Breast epithelium (tissue), 4 donors: ENCODE measurements at places on chromosomes 2 and 18.

GRCh38 chr2:95314964-95315611 is 17.9 kb downstream of the KCNIP3 start:
- H3K4me3 ChIP-seq = no peak overlapping the region
- DNase-seq = no peak
- H3K36me3 ChIP-seq = no peaks in the 10 kb centered on the region
- no peak overlapping the region for H3K27ac ChIP-seq

DNA sequence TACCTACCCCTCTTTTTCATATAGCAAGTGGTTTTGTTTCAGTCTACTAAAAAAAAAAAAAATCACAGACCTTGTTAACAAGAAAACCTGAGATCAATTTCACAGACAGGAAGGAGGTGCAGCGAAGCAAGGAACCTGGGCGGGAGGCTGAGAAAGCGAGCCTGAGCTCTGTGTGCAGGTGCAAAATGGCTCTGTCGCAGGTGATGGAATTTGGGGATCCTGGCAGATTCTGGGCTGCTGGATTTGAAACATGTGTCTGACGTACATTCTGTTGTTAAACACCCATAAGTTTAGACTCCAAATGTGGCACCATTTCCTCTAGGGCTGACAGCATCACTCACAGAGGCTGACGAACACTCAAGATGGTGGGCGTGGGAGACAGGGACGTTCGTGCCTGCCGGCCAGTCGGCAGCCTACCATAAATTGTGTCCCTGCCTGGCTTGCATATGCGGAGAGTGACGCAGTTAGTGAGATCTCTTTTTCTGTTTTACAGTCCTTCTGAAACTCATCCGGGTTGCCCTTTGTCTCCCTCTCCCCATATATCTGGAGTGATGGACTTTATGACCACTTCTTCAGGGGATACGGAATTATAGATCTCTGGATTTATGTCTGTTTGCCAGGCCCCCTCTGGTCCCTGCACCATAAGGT is 8.8 kb upstream of the DDX1 start:
- DNase-seq = no peak
- no peaks in the 10 kb centered on the region for H3K4me1 ChIP-seq
- no peaks in the 10 kb centered on the region for H3K36me3 ChIP-seq
- no peaks in the 10 kb centered on the region for H3K27me3 ChIP-seq

DNA sequence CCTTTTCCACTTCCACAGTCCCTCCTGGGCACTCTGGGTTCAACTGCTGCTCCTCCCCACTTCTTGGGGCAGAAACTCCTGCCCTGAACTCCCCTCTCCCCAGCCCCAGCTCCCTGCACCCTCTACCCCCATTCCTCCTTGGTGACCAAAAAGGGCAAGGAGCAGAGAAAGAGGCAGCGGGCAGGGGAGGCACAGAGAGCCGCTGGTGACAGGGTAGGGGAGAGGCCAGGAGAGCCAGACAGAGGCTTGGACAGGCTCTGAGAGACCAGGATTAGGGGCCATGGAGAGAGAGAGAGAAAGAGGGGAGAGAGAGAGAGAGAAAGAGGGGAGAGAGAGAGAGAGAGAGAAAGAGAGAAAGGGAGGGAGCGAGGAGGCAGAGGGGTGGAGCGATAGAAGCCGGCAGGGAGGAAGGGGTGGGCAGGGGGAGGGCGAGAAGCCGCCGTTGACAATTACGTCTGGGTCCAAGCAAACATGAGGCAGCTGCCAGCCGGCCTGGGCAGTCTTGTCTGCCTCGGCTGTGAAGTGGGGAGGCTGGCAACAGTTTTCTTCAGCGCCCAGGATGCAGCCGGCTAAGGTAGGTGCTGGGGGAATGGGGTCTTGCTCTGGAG is at the start of gene KCNIP3:
Gene KCNIP3, plus strand, starts transcription at position 468 of the 608 bp plus-strand sequence. Its CDS starts 92 bp downstream, at position 560.
- peak; percentile 80 for DNase-seq
- peak within 1 kb of the TSS; percentile 60 for H3K4me3 ChIP-seq
- H3K36me3 ChIP-seq = no peaks in the 10 kb centered on the region
- H3K4me1 ChIP-seq = peaks cover 4% of the 10 kb centered on the region
- peak within 1 kb of the TSS; percentile 55 for H3K27ac ChIP-seq

- no peaks in the 10 kb centered on the region for H3K27me3 ChIP-seq
- H3K36me3 ChIP-seq = no peaks in the 10 kb centered on the region
- no peak for DNase-seq
Observed at GRCh38 chr18:11027862-11028261, 121.5 kb downstream of the PIEZO2 start.

GRCh38 chr2:2016651-2017311 is 272.5 kb upstream of the PXDN start:
- H3K4me1 ChIP-seq = no peaks in the 10 kb centered on the region
- H3K27me3 ChIP-seq = no peaks in the 10 kb centered on the region
- DNase-seq = no peak
- no peak overlapping the region for H3K4me3 ChIP-seq
- no peak overlapping the region for H3K27ac ChIP-seq
- no peaks in the 10 kb centered on the region for H3K36me3 ChIP-seq

DNA sequence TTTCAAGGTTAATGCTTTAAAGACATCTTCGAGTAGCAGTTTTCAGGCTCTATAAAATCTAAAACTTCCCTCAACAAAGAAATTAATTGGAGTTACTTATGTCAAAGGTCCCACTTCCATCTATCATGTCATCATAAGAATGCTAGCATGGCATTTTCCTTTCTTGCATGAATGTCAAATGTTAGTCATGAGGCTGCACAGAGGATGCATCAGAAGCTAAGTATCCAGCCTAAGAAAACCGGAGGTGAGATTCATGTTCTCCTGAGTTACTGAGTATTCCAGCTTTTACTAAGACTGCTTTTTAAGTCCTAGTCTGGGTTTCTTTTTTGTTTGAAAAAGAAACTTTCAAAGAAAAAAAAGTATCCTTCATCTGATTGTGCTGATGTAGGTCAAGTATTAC is 130.6 kb upstream of the CDH19 start:
- peaks cover 2% of the 10 kb centered on the region for H3K4me1 ChIP-seq
- no peak overlapping the region for H3K4me3 ChIP-seq
- H3K36me3 ChIP-seq = no peaks in the 10 kb centered on the region
- no peak for DNase-seq

GRCh38 chr18:40956213-40956612 is 998.8 kb upstream of the PIK3C3 start:
- H3K4me3 ChIP-seq = no peak overlapping the region
- H3K36me3 ChIP-seq = no peaks in the 10 kb centered on the region
- DNase-seq = no peak
- no peaks in the 10 kb centered on the region for H3K27me3 ChIP-seq
- no peaks in the 10 kb centered on the region for H3K4me1 ChIP-seq

DNA sequence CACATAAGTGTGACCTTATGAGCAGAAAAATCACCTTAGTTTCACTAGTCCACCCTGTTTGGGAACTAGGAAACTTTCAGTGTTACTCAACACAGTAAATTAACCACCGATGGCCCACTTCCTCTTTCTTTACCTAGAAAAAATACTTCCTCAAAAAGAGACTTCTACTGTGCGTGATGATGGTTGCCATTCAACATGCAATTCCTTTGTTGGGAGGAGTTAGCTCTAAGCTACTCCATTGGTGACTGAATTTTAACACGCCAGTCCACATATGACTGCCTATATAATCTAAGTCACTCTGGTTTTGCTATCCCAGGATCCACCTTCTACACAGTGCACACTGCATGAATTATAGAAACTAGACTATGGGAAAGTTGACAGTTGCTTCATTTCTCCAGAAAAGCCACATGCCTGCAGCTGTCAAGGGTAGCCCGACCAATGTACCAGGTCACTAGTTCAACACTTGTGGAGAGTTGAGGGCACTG is 47.8 kb upstream of the REG3G start:
- H3K4me1 ChIP-seq = no peaks in the 10 kb centered on the region
- H3K4me3 ChIP-seq = no peak overlapping the region
- H3K36me3 ChIP-seq = no peaks in the 10 kb centered on the region
- H3K27me3 ChIP-seq = no peaks in the 10 kb centered on the region

- DNase-seq = no peak
- H3K36me3 ChIP-seq = no peaks in the 10 kb centered on the region
- H3K27ac ChIP-seq = no peak overlapping the region
- H3K4me1 ChIP-seq = no peaks in the 10 kb centered on the region
- no peaks in the 10 kb centered on the region for H3K27me3 ChIP-seq
Observed at GRCh38 chr18:2089396-2089795, 481.9 kb downstream of the METTL4 start.

GRCh38 chr2:240997141-240997855 is 1.1 kb upstream of the SNED1 start:
- H3K4me1 ChIP-seq = peaks cover 12% of the 10 kb centered on the region
- no peaks in the 10 kb centered on the region for H3K27me3 ChIP-seq
- peak overlapping the region; percentile 82 for H3K27ac ChIP-seq
- H3K4me3 ChIP-seq = peak overlapping the region; percentile 97

DNA sequence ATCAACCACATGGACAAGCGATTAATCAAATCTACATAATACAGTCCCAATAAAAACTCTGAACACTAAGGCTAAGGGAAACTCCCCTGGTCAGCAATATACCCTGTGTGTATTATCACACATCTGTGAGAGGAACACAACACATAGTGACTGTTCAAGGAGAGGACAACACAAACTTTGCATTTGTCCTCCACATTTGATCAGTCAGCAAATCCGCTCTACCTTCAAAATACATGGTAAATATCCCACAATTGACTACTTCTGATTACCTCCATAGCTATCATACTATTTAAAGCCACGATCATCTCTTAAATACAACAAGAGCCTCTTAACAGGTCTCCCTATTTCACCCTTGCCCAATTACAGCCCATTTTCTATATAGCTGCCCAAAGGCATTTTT is 45.6 kb downstream of the SS18 start:
- no peak for DNase-seq
- H3K36me3 ChIP-seq = no peaks in the 10 kb centered on the region
- H3K27me3 ChIP-seq = no peaks in the 10 kb centered on the region
- H3K27ac ChIP-seq = no peak overlapping the region
- H3K4me1 ChIP-seq = no peaks in the 10 kb centered on the region

DNA sequence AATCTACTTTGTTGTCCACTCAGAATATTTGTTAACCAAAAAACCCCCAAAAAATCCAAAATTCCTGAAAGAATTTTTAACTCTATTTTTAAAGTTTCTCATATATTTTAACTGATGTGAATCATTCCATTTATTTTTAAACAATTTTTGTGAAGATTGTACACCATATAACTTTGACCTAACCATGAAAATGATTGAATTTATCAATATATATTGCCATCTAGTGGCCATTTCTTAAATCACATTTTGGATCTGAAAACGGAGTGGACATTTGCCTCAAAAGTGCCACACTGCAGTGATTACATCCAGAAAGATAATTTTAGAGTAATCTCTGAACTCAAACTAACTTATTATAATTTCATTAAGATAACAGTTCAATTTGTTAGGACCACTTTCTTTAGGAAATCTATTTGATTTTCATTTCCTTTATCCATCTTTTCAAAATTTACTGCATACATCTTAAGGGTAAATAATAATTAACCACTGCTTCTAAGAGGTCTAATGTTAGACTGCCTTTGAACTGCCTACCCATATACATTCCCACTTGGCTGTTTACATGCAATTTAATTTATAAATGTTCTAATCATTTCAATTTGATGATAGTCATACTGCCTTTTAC is 71.1 kb downstream of the DSC3 start:
- H3K4me3 ChIP-seq = no peak overlapping the region
- H3K36me3 ChIP-seq = no peaks in the 10 kb centered on the region
- no peaks in the 10 kb centered on the region for H3K4me1 ChIP-seq
- H3K27me3 ChIP-seq = no peaks in the 10 kb centered on the region
- no peak overlapping the region for H3K27ac ChIP-seq

DNA sequence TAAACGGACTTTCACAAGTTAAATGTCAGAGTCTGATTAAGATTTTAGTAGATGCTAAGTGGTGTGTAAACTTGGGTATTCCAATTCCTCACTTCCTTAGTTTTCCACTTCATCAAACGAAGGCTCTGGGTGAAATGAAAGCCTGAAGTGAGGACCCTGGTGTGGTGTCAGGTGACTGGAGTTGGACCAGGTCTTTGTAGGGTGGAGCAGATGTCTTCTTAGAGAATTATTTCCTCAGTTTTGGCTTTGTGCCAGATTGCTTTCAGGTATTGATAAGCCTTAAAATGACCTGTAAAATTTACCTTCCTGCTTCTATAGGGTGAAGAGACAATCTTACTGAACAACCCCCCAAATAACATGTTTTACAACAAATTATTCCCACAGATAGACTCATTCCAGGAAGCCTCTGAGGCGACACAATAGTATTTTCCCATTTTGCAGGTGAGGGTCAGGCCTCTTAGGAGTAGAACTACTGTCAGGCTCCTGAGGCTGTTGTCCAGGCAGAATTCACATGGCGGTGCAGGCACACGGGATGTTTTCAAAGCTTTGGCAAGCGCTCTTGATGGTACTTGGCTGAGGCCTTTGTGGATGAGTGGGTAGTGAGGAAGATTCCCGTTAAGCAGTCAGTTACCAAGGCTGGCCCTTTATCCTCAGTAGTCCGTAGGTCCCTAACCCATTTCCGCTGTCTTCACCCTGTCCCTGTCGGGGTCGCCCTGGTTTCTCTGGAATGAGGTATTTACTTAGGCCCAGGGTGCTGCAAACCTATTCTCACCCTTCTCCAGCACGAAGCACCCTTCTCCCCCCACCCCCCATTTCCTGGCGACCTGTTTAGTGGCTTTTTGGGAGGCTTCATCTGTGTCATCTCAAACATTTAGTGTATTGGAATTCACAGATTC is 6.6 kb downstream of the RPS7 start:
- DNase-seq = no peak
- H3K4me1 ChIP-seq = no peaks in the 10 kb centered on the region

DNA sequence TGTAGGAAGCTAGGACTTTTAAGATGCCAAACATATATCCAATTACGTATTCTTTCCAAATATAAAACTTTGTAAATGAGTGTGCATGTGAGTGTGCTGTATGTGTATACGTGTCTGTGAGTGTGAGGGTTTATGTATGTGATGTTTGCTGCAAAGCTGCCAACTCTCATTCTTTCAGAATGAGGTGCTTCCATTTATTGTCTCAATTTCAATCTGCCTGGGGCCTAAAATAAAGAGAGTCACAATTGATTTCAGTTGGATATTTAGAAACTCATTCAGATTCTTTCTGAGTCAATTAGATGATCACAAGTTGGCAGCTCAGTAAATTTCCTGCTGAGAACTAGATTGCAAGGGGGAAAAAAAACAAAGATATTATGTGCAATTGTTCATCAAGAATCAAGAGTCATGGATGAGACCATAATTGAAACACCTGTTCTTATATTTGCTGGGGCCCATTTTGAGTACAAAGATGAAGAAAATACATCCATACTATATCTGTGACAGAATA is 621.2 kb upstream of the ACVR2A start:
- no peak for DNase-seq
- no peak overlapping the region for H3K4me3 ChIP-seq
- no peak overlapping the region for H3K27ac ChIP-seq
- no peaks in the 10 kb centered on the region for H3K36me3 ChIP-seq
- no peaks in the 10 kb centered on the region for H3K27me3 ChIP-seq
- no peaks in the 10 kb centered on the region for H3K4me1 ChIP-seq

- no peak overlapping the region for H3K4me3 ChIP-seq
- no peak overlapping the region for H3K27ac ChIP-seq
- H3K36me3 ChIP-seq = no peaks in the 10 kb centered on the region
- no peaks in the 10 kb centered on the region for H3K4me1 ChIP-seq
Observed at GRCh38 chr18:35029103-35029502, 12.1 kb upstream of the MAPRE2 start.
